ENCODE measurements at places on chromosomes 12 and 14.

DNA sequence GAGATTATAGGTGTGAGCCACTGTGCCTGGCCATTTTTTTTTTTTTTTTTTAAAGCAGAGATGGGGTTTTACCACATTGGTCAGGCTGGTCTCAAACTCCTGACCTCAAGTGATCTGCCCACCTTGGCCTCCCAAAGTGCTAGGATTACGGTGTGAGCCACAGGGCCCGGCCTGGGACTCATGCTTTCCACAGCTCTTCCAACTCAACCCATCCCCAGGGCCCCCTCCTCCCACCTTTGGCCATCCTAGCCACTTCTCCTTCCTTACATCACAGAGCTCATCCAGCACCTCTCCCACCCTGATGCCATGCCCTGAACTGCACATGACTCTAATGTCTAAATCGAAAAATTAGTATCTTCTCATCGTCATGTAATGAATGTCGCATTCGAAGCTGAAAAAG, 12.6 kb upstream of the TDRD9 start:
- no peak for DNase-seq

- no peak for DNase-seq
Measured at GRCh38 chr14:101604228-101604934, 43.1 kb downstream of the DIO3 start.

DNA sequence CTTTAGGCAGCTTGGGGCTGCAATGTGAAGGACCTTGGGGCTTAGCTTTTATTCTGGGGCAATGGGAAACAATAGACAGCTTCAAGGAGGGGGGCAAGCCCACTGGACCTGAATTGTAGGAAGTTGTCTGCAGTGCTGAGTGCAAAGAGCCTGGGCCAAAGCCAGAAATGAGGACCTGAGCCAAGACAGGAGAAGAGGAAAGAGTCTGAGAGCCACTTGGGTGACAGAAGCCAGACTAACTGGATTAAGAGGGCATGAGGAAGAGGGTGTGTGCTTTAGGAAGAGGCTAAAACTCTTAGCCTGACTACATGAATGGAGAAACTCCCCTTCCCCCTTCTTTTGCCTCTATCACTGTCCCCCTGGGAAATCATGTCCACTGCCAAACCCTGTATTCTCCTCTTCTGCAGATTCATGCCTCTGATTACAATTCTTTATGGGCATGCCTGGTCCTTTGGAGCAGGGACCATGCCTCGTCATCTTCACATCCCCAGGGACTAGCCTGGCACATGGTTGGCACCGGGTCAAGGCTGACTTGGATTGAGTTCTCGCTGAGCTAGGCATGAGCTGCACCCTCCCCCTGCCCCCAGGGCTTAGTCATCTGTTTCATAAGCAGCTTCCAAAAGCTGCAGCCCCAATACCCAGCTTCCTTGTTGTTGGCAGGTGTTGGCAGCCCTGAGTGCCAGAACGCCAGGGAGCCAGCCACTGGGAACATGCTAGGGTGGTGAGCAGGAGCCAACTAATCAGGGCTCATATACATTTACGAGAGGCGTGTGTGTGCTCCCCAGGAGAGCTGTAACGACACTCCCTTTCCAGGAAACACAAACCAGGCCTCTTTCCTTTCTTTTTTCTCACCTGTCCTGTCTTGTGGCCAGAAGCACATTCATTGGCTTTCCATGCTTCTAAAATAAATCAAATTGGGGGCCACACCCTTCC, 27.7 kb upstream of the JDP2 start:
- DNase-seq: no peak

DNA sequence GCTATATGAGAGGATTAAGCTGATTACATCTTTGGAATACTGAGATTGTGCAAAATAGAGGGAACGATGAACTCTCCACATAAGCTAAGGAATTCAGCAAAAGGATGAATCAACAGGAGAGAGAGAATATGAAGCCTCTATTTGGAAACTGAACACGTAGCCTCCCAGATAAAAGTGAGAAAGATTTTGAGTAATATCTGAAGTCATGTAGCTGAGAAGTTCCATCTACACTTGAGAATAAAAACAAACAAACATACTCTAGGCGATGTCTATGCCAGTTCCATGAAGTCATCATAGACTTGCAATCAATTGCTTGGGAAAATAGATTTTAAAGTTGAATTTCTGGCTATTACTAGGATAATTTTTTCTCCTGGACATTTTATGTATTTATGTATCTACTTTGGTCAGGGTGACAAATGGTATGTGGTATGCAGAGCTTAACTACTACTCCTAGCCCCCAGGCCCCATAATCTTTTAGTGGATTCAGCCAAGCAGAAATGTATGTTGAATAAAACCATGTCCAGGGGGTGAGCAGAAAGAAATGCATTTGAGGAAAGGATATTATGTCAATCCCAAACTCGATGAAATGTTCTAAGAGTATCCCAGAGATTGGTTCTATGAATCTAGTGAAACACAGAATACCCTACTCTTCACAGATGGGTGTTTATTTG, 627.4 kb downstream of the DIO2 start:
- DNase-seq: no peak

GRCh38 chr12:10142976-10143589, 13.1 kb upstream of the CLEC7A start:
- DNase-seq: no peak

- no peak for DNase-seq
Measured at GRCh38 chr12:72346363-72346944, 74.3 kb downstream of the TRHDE start.

DNA sequence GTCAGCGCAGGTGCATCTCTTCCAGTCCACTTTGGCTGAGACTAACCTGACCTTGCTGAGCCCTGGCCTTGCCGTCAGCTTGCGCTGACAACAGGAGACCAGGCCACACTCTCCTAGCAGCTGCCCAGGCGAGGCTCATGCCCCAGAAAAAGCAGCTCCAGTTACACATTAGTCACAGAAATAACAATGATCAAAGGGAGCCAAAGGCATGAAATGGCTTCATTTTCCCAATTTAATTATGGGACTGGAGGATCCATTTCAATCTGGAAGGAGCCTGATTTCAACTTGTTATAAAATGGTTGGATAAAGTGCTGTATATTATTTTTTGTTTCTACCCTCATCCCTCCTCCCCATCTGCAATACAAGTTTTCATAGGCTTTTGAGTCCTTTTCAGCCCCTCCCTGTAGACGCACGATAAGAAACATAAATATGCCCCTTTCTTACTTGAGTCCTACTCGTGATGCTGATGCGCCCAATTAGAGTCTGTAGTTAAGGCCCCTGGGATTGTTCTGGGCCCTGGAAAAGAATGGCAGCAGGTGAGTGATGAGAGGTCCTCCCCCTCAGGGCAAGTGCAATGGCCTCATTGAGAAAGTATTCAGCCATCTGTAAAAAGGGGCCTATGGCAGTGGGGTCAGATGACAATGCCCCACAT, 376.0 kb downstream of the C12orf75 start:
- DNase-seq: no peak

DNA sequence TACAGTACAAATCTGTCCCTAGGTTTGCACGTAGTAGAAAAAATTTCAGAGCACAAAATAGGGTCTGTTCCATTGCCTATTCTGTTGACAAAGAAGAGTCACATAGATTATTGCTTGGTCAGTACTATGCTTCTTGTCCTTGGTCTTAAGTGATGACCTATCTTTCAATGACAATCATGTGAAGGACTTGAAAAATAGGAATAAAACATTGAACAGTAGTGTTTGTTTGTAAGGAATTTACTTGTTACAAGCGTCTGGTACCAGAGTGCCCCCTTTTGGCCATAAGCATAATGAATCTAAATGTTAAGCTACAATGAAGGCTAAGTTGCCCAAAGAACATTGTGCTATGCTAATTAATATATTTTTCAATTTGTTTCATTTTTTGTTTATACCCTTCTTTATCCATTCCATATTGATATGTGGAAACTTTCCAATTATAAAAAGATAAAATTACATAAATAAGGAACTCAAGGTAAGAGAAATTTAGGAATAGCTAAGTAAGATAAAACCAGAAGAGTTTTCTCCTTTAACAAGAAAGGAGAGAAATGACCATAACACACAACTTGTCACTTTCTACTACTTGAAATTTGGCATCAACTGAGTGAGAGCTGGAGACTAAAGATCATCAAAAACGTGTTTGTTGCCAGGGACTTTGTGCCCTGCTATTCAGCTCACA, 204.7 kb downstream of the EPS8 start:
- DNase-seq: peak; percentile 9

- DNase-seq: no peak
Measured at GRCh38 chr12:104352106-104352713, 48.7 kb downstream of the EID3 start.

- no peak for DNase-seq
Measured at GRCh38 chr12:114347861-114348260, 58.1 kb downstream of the TBX5 start.

- DNase-seq: no peak
Measured at GRCh38 chr14:104967386-104968152, 10.6 kb downstream of the AHNAK2 start.

DNA sequence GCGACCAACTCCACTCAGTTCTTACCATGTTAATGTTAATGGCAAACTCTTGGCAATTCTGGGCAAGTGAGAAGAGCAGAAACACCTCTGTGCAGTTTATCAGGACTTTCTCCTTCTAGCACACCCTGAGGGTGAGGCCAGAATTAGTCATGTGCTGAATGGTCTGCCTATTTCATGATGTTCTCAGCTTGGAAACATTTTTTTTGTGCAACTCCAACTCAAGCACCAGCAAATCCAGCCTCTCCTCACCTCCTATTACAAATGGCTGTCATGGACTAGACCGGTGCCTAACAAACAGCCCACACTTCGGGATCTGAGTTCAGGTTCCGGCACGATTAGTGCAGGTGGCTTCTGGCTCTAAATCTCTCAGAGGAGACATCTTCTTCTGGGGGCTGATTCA, 246.0 kb downstream of the ZFP36L1 start:
- DNase-seq: no peak

GRCh38 chr14:71716041-71716772, 216.0 kb upstream of the RGS6 start:
- no peak for DNase-seq

DNA sequence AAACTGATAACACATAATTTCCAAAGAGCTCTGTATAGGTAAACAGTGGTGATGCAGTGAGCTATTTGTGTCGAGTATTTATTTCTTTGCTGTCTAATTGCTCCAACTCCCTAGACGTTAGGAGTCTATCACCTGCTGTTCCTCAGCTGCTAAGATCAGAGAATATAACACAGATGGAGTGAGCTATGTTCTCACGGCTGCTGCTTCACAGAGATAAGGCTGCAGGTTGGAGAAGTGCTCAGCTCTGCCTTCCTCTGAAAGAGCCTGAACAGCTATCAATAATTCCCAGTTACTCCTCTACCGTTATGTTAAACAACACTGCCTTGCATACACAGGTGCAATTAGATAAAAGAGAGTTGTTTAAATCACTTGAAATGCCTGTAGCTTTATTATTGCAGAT, 103.2 kb upstream of the MDGA2 start:
- no peak for DNase-seq

DNA sequence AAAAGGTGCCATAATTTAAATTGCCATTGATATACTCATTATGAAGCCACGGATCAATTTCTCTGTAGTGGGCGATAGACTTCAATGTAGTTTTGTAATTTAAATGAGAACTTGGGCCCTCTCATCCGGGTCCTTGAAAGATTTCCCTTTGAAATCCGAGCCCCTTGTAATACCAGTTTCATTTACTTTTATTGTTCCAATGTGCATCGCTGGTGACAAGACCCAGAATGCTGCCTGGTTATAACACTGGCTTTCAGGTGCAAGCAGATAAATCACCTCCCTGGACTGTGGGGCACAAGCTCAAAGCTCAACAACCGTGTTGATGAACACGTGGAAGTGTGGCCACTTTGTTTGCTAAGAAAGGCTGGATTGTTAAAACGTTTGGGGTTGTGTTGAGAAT, 68.9 kb upstream of the FZD10 start:
- DNase-seq: no peak

GRCh38 chr12:70264067-70264867, 21.0 kb downstream of the CNOT2 start:
- no peak for DNase-seq

- DNase-seq: no peak
Measured at GRCh38 chr12:109814600-109815150, 18.5 kb downstream of the TRPV4 start.

GRCh38 chr14:99181804-99182520, 90.0 kb downstream of the BCL11B start:
- DNase-seq: no peak

DNA sequence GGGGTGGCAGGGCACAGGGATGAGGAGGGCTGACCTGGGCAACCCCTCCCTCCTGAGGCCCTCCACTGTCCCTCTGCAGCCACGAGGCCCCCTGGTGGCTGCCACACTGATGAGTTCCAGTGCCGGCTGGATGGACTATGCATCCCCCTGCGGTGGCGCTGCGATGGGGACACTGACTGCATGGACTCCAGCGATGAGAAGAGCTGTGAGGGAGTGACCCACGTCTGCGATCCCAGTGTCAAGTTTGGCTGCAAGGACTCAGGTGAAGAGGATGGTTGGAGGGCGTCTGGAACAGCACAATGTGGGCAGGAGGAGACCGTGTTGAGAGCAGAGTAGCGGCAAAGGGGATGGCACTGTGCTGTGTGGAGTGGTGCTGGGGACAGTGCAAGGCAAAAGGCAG, 25.7 kb upstream of the LRP1-AS start:
- peak; percentile 35 for DNase-seq

DNA sequence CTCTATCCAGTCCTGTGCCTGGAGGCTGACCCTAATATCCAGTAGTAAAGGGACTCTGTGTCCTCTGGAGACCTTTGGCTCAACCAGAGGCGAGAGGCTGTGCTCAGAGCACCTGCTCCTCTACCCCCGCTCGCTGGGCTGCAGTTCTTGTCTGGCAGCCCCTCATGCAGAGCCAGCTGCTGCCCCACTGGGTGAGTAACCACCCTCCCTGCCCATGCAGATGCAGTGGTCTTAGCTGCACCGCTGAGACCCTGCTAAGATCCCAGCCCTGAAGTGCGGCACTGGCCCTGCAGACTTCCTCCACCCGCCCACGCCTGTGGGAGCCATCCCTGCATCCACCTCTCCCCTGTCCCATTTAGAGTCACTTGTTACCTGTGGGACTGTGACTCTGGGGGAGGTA, 347.5 kb upstream of the SFSWAP start:
- no peak for DNase-seq

DNA sequence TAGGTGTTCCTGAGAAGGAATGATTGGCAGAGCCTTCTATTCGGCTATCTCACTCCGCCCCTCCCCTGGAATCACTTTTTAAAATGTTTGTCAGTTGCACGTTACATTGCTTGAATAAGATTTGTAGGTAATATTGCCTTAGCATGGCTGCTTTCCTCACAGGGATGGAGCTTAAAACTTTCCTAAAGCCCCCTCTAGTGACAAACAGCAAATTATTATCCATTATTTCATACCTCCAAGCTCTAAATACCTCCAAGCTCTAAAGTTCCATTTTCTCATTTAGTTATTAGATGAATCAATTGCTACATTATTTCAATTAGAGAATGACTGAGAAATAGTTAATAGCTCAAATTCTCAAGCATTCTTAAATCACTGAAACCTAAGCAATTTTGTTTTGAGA, 5.1 kb upstream of the SPATA7 start:
- DNase-seq: no peak

Data from stimulated activated CD4-positive, alpha-beta T cell treated with anti-CD3 and anti-CD28 coated beads, Interleukin-4, amount 100 ng/mL, for 1 hour (primary cell).